ENCODE measurements at places on chromosomes 11 and 22.

DNA sequence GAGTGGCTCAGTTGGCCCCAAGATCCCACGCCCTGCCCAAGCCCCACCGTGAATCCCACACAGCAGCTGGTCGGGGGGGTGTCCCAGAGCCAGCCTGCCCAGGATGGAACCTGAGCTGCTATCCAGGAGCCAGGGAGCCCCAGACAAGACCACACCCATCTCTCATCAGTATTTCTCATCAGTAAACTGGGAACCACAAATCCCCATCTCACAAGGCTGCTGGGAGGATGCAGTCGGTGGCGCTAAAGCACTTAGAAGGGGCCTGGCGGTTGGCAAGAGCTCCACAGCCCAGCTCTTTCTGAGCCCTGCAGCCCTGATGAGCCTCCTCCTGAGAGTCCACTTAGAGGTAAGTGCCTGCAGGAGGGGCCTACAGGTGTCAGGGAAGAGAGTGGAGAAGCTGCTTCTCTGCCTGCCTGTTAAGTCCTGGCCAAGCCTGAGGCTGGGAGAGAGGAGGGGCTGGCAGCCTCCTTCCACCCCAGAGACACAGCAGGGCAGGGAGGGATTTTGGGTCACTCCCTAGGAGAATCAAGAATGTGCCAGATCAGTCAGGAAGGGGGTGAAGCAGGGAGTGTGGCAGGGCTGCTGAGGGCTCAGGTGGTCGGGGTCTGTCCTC lies 6.1 kb downstream of the FADS3 start:
- DNase-seq = no peak

- no peak for DNase-seq
These were observed 20.2 kb downstream of the RFPL1 start for GRCh38 chr22:29458551-29458950.

- DNase-seq = no peak
These were observed 413.4 kb downstream of the MN1 start for GRCh38 chr22:27388090-27388600.

DNA sequence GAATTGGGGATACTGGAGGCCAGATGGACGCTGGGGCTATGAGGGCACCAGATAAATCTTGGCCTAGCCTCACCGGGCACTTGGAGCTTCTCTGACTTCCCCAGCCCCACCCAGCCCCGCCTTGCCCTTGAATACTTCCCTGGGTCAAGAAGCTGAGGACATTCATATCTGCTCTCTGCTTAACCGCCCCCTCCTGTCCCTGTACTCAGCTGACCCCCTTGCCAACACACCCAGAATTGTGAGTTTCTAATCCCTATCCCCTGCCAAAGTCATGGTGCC lies 22.0 kb downstream of the FADS3 start:
- no peak for DNase-seq

DNA sequence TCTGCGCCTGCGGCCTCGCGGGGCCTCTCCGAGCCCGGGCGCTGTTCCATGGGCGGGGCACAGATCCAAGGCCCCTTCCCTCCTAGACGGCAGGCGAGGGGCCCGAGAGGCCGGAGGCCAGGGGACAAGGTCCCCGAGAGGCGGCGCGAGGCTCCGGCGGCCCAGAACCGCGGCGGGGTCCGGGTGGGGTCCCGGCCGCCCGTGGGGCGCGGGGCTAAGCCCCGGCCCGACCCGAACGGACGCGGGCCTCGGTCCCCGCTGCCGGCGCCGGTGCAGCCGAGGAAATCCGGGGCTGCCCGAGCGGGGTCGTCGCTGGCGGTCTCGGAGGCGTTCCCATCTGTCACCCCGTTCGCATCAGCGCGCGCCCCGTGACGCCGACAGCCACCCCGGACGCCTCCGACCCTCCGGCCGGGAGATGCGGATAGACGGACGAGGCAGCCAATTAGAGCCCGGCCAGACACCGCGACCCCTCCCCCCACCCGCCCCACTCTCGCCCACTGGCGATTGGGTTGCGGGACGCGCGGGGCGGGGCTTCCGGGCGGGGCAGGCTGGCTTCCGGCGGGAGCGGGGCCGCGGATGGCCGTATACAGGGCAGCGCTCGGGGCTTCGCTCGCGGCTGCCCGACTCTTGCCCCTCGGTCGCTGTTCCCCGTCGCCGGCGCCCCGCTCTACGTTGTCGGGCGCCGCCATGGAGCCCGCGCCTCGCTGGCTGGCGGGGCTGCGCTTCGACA lies at the start of gene SELENOO:
Gene SELENOO (plus strand): TSS at position 551 of the 730 bp plus-strand sequence. CDS start 26 bp downstream, at position 577.
- DNase-seq = peak; percentile 88

DNA sequence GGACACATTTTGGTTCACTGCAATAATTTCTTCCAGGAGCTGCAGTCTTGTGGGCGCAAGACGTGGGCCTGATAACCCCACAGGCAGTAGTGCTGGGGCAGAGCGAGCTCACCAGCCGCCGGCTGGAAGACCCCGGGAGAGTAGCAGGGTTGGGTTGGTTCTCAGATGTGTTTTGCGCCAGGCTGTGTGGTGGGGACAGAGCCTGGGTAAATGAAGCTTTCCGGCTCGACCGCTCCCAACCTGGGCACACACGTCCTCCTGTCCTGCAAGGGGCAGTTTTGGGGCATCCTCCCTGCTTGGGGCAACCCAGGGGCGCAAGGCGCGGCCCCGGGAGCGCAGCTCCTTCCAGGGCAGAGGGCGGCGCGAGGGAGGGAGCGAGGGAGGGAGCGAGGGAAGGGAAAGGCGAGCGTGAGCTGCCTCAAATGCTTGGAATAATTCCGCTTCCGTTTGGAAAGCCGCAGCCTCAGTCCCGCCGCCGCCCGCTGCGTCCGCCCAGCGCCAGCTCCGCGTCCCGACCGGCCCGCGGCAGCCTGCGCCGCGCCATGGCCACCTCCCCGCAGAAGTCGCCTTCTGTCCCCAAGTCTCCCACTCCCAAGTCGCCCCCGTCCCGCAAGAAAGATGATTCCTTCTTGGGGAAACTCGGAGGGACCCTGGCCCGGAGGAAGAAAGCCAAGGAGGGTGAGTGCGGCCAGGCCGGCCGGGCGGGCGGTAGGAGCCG lies at the start of gene PARVA:
Gene PARVA (plus strand): TSS at position 466 of the 718 bp plus-strand sequence. CDS start 77 bp downstream, at position 543.
- DNase-seq = no peak

GRCh38 chr22:47692811-47693210 lies 930.4 kb downstream of the TBC1D22A start:
- no peak for DNase-seq
